A375 (cell line): ENCODE measurements at places on chromosomes 13 and 19. TPM values are rescaled to one million over a fixed set of nuclear protein-coding genes. Genes with fewer than 3 reads are reported as not detected.

The KLK1 gene
- not detected in 2 replicates for total RNA-seq

The SLC6A16 gene
- total RNA-seq, result 0.11 TPM in 1 of 2 replicates, not detected in the other

The FARP1 gene
- total RNA-seq, result 32.1 and 32.9 TPM in 2 replicates

The FXYD5 gene
- 143 and 156 TPM in 2 replicates for total RNA-seq

The C19orf81 gene
- 5.2 and 13.8 TPM in 2 replicates for total RNA-seq

The PABPC3 gene
- 0.04 and 0.05 TPM in 2 replicates for total RNA-seq

The FXYD7 gene
- 0.26 and 2.1 TPM in 2 replicates for total RNA-seq

The SMAD9 gene
- 0.49 and 0.88 TPM in 2 replicates for total RNA-seq

The ZNF253 gene
- total RNA-seq, result 3.6 and 6.0 TPM in 2 replicates

The CBLC gene
- 0.37 TPM in 1 of 2 replicates, not detected in the other for total RNA-seq

The SWSAP1 gene
- total RNA-seq, result 2.1 and 4.8 TPM in 2 replicates

The DNAJC3 gene
- 21.6 and 24.4 TPM in 2 replicates for total RNA-seq

The DYRK1B gene
- total RNA-seq, result 6.3 and 8.9 TPM in 2 replicates

The ZNF418 gene
- total RNA-seq, result 4.6 and 5.4 TPM in 2 replicates

The LILRB2 gene
- total RNA-seq, result not detected in 2 replicates

The KIR2DL3 gene
- total RNA-seq, result not detected in 2 replicates

The RASGRP4 gene
- not detected in 2 replicates for total RNA-seq

The C1QTNF9 gene
- not detected in 2 replicates for total RNA-seq

The ZNF556 gene
- total RNA-seq, result 0.83 and 1.3 TPM in 2 replicates

The CGB1 gene
- total RNA-seq, result not detected in 2 replicates

The POLRMT gene
- 46.5 and 59.4 TPM in 2 replicates for total RNA-seq

The MUC16 gene
- total RNA-seq, result not detected in 2 replicates

The KLK3 gene
- total RNA-seq, result not detected in 2 replicates

The CCL25 gene
- total RNA-seq, result not detected in 2 replicates

The FSD1 gene
- total RNA-seq, result 46.5 and 48.8 TPM in 2 replicates

The NPHS1 gene
- not detected in 2 replicates for total RNA-seq

The MAP3K10 gene
- 15.7 and 19.6 TPM in 2 replicates for total RNA-seq

The NBEA gene
- total RNA-seq, result 3.1 and 3.2 TPM in 2 replicates

The SIGLECL1 gene
- total RNA-seq, result 0.32 TPM in 1 of 2 replicates, not detected in the other

The SIGLEC7 gene
- total RNA-seq, result not detected in 2 replicates

The TMEM238 gene
- 1.1 and 1.6 TPM in 2 replicates for total RNA-seq

The NEK5 gene
- total RNA-seq, result 0.16 TPM in 1 of 2 replicates, not detected in the other

The SYT5 gene
- total RNA-seq, result 3.3 and 5.7 TPM in 2 replicates

The KCNRG gene
- 0.30 TPM in 1 of 2 replicates, not detected in the other for total RNA-seq

The ADGRE3 gene
- total RNA-seq, result not detected in 2 replicates

The LRP3 gene
- 2.6 TPM in 2 replicates for total RNA-seq

The TBXA2R gene
- total RNA-seq, result 0.32 and 0.87 TPM in 2 replicates

The IZUMO1 gene
- total RNA-seq, result not detected in 2 replicates

The VSTM1 gene
- total RNA-seq, result 0.45 and 1.0 TPM in 2 replicates

The C13orf46 gene
- 0.82 and 1.4 TPM in 2 replicates for total RNA-seq

The PPP1R37 gene
- total RNA-seq, result 29.2 and 29.7 TPM in 2 replicates

The BLVRB gene
- 41.0 and 52.6 TPM in 2 replicates for total RNA-seq

The ZNF730 gene
- total RNA-seq, result 2.7 and 3.2 TPM in 2 replicates

The WDR87 gene
- not detected in 2 replicates for total RNA-seq

The LILRA2 gene
- not detected in 2 replicates for total RNA-seq

The SBK3 gene
- total RNA-seq, result 0.11 TPM in 1 of 2 replicates, not detected in the other

The OR7C1 gene
- 0.30 TPM in 1 of 2 replicates, not detected in the other for total RNA-seq

The CEACAM7 gene
- not detected in 2 replicates for total RNA-seq

The CALR3 gene
- total RNA-seq, result 0.23 TPM in 1 of 2 replicates, not detected in the other

The TPTE2 gene
- not detected in 2 replicates for total RNA-seq

The ZNF763 gene
- total RNA-seq, result 0.19 and 0.42 TPM in 2 replicates

The SMIM44 gene
- not detected in 2 replicates for total RNA-seq

The KLK6 gene
- 0.94 and 1.6 TPM in 2 replicates for total RNA-seq

The NCR1 gene
- 0.72 and 0.91 TPM in 2 replicates for total RNA-seq

The TMEM272 gene
- total RNA-seq, result not detected in 2 replicates
